Activated CD8-positive, alpha-beta memory T cell treated with anti-CD3 and anti-CD28 coated beads for 1 hour (primary cell): ENCODE measurements at places on chromosomes 4 and X.

- DNase-seq = no peak
Measured at GRCh38 chrX:13288671-13289070, 31.2 kb downstream of the ATXN3L start.

GRCh38 chr4:4721636-4722035, 137.8 kb upstream of the MSX1 start:
- no peak for DNase-seq

DNA sequence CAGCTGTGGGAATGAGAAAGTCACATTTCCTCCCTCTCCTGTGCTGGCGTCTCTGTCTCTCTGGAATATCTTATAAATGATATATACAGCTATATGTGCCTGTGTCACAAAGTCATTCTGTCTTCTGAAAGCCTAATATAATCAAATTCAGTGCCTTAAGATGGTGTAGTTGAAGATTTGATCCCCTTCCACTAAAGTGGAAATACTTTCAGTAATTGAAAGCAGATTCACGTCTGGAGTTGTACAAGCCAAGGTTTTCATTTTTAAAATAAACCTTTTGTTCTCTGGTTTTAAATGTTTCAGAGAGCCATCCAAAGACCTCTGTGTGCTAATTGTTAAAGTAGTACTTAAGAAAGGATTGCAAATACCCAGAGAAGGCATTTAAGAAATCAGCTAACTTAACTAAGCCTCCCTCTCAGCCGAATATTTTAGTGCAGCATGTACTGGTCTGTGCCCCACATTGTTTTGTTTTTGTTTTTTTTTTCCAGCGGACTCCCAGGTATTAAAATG, 206.8 kb downstream of the TENM3 start:
- no peak for DNase-seq

GRCh38 chrX:119672426-119672825, 20.5 kb downstream of the SEPTIN6 start:
- DNase-seq = no peak

DNA sequence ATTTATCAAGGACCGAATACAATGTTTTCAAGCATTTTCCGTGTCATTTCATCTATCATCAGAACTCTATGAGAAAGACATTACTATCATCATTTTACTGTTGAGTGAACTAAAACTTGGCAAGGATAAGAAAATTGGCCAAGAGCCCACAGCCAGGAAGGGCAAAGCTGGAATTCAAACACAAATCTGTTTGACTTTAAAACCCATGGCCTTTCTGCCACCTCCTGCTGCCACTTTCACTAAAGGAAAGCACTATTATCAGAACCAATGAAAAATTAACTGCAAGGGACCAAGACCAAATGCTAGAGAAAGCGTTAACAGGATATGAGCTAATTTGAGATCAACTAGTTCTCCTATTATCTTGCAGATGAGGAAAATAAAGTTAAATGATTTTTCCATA, 2759.2 kb downstream of the ARAP2 start:
- DNase-seq = no peak

GRCh38 chr4:40197879-40198689, 1.3 kb downstream of the RHOH start:
- DNase-seq = no peak

- no peak for DNase-seq
Measured at GRCh38 chrX:66015152-66015831, 24.6 kb downstream of the VSIG4 start.

DNA sequence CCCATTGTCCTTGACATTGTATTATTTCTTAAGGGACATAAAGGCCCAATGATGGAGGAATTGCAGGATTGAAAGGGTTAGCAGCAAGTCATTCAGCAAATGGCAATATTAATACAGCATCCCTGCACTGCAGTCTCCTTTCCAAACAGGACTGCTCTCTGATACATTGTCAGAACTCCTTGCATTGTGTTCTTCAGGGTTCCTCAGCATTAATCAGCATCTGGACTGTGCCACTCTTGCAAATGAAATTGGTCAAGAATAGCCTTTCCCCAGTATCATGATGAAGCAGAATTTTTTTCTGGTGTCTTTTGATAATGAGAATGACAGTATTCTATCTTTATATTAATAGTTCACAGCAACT, 272.6 kb upstream of the HAND2 start:
- no peak for DNase-seq

DNA sequence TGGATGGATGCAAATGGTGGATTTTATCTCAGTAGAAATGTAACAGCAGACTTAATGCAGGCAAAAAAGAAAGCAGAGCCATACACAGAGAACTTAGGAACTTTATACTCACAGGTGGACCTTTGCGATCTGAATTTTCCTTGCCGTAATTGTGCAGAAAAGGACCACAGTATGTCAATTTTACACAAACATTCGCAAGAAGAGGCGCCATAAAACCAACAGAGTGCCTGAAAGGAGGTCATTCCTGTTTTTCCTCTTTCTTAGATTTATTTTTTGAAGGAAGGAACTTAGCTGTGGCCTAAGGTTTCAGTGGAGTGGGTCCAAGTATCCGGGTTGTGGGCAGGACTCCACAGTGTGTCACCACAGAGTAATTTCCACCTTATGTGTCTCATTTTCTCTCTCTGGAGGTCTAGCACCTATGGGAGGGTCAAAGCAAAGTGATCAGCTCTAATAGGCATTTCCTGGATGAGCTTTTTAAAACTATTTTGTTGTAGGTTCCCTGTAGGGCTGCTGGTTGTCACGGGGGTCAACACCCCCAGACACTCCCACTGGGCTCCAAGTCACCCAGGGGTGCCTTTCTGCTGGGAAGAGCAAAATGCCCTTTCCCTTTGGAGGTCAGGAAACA, 24.7 kb upstream of the PBDC1 start:
- no peak for DNase-seq

GRCh38 chr4:74555231-74555630, 110.3 kb downstream of the AREG start:
- DNase-seq = no peak

- no peak for DNase-seq
Measured at GRCh38 chr4:109419679-109420078, 13.9 kb upstream of the SEC24B start.

- DNase-seq = no peak
Measured at GRCh38 chr4:93888308-93888707, 59.8 kb downstream of the ATOH1 start.

DNA sequence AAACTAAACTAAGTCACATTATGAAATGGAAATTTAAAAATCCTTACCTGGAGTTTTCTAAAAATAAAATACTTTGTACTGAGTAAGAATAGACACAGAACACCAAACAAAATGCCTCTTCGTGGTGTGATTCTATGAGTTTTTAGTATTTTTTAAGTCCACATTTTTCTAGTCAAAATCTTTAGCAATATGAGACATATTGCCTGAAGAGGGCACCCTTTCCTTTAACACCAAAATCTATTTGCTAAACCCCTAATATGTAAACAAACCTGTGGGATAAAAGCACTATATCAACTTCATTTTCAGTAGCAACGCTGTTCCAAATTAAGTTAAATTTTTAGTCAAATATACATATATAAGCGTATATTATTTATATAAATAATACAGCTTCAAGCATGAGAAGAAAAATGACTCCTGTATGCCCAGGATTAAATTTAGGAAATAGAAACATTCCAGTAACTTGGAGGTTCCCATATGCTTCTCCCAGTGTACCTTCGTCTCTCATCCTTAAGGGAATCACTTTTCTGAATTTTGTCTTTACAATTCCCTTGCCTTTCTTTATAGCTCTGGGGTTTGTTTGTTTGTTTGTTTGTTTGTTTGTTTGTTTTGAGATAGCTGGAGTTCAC, 23.0 kb upstream of the PGM2 start:
- DNase-seq = no peak

DNA sequence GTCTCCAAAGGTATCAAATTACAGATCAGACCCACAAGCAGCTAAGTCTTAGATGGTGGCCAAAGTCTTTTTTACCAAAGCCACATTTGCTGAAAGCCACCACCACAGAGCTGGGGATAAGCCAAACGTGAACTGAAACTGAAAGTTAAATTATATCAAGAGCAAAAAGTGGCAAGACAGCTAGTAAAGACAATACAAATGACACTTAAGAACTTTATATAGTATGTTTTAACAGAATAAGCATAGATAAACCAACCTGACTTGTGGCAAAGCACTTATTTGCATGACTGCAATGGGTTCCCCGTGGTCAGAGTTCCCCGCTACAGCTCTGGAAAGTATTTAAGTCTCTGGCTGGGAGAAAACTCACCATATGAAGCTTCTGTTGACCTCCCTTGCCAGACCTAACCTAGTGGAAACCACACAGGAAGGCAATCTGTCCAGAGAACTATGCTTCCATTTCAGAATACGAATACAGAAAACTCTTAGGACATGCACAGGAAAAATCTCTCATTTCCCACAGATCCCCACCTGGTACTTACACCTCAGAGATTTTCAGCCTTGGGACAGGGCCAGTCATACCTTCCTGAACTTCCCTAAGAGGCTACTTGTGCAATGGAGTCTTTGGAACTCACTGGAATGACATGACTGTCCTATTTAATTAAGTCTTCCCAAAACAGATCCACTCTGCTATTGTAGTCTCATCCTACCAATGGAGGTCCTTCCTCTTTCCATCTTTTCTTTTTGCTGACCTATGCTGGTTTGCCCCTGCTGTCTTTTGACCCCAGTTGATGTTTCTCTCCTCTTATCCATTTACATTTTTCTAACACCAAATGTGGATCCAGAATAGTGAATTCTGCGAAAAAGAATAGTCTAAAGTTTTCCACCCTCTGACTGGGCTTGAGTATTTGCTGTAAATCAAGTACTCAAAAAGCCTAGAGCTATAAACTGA, 225.1 kb downstream of the NR3C2 start:
- no peak for DNase-seq

GRCh38 chr4:61298178-61298740, 98.1 kb downstream of the ADGRL3 start:
- no peak for DNase-seq

DNA sequence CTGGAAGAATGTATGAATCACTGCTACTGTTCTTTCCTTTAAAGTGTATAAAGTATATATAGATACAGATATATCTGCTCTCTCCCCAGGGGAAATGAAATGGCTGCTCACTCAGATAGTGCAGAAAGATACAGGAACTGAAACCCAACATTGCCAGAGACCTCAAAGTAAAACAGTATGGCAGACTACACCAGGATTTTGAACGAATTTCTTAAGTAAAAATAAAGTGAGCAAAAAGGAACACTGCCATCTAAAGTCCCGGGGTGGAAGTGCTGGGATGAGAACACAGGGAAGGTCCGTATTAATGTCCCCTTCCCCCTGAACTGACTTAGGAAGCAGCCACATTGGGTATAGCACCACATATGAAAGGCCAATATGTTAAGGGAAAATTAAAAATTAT, 93.4 kb downstream of the TMA16 start:
- no peak for DNase-seq

GRCh38 chr4:167642250-167642649, 408.0 kb upstream of the SPOCK3 start:
- DNase-seq = no peak

GRCh38 chr4:33626221-33626620, 2618.1 kb downstream of the ARAP2 start:
- DNase-seq = no peak

DNA sequence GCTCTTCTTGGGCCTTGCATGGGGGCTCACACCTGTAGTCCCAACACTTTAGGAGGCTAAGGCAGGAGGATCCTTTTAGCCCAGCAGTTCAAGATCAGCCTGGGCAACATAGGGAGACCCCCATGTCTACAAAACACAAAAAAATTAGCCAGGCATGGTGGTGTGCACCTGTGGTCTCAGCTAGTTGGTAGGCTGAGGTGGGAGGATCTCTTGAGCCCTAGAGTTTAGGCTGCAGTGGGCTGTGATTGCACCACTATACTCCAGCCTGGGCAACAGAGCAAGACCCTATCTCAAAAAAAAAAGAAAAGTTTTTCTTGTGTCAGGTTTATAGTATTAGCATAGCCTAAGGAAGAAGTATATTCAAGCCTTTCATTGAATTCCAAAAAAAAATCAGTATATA, 30.8 kb upstream of the FAM241A start:
- no peak for DNase-seq

DNA sequence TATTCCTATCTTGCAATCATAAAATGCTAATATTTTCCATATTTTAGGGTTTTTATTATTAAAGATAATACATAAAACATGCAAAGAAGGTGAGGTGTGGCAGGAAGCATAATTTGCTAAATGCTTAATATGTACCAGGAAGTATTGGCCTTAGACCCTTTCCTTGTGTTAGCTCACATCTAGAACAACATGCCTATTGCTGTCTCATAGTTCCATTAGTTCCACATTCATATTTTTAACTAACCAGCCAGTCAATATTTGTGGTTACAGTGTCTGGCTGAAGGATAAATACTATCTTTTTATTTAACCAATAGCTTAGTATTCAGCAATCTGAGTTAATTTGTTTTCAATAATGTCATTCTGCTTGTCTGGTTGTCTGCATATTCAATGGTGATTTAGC, 432.6 kb downstream of the INPP4B start:
- no peak for DNase-seq

- DNase-seq = no peak
Measured at GRCh38 chr4:101753721-101754120, 36.8 kb upstream of the BANK1 start.

DNA sequence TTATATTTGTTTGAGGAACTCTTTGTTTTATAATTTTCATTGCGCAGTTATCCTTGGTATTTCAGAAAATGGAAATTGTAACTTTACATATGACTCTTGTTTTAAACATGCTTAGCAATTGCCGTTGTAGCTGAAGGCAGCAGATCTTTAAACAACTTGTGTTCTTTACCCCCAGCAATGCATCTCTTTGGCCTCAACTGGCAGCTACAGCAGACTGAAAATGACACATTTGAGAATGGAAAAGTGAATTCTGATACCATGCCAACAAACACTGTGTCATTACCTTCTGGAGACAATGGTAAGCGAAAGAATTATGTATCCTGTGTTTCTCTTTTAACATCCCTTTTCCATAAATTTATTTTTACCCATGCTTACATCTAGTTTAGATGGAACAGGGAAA, 263.6 kb downstream of the DCTD start:
- no peak for DNase-seq

DNA sequence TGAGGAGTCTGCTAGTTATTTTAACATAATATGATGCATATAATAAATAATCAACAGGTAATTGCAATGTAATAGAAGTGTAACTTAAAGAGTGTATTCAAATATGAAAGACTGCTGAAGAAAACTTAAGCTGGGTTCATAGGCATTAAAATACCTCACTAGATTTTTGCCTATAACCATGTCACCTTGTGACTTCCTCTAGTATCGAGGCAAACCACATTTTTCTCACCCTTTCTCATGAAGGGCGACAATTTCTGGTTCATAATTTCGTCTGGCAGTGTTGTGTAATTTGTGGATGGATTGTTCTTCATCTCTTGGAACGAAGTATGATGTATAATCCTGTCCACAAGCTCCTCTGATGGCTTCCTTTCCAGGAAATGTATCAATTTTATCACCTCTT, 16.0 kb downstream of the SULT1E1 start:
- no peak for DNase-seq

- no peak for DNase-seq
Measured at GRCh38 chr4:185309770-185310169, 86.0 kb downstream of the LRP2BP start.

GRCh38 chrX:10186355-10186754, 29.6 kb downstream of the CLCN4 start:
- DNase-seq = no peak

GRCh38 chr4:24642981-24643547, 58.7 kb upstream of the DHX15 start:
- no peak for DNase-seq

GRCh38 chrX:48573690-48574269, 504 bp upstream of the RBM3 start:
- no peak for DNase-seq

- DNase-seq = no peak
Measured at GRCh38 chr4:37710491-37710890, 24.3 kb upstream of the RELL1 start.

GRCh38 chr4:135418353-135418752, 1216.8 kb upstream of the PABPC4L start:
- no peak for DNase-seq

- no peak for DNase-seq
Measured at GRCh38 chr4:7782783-7783182, 156.9 kb downstream of the AFAP1 start.
